ENCODE measurements at places on chromosomes 3 and 15. TPM values are rescaled to one million over a fixed set of nuclear protein-coding genes. Genes with fewer than 3 reads are reported as not detected.

The CLSTN2 gene
- 2.2 TPM for total RNA-seq

The CCDC39 gene
- under 0.01 TPM for total RNA-seq

The FSIP1 gene
- 0.17 TPM for total RNA-seq

The OR5K2 gene
- not detected for total RNA-seq

The THBS1 gene
- total RNA-seq, result 36.2 TPM

The DCBLD2 gene
- 14.7 TPM for total RNA-seq

The PRSS50 gene
- 0.25 TPM for total RNA-seq

The ZIC4 gene
- total RNA-seq, result not detected

The PPP2R3A gene
- 3.3 TPM for total RNA-seq

All from liver (tissue), 10 donors.